ENCODE measurements at places on chromosomes 1 and 21.
A peak's percentile ranks its signal among the peaks of the same experiment; 100 is the strongest.

DNA sequence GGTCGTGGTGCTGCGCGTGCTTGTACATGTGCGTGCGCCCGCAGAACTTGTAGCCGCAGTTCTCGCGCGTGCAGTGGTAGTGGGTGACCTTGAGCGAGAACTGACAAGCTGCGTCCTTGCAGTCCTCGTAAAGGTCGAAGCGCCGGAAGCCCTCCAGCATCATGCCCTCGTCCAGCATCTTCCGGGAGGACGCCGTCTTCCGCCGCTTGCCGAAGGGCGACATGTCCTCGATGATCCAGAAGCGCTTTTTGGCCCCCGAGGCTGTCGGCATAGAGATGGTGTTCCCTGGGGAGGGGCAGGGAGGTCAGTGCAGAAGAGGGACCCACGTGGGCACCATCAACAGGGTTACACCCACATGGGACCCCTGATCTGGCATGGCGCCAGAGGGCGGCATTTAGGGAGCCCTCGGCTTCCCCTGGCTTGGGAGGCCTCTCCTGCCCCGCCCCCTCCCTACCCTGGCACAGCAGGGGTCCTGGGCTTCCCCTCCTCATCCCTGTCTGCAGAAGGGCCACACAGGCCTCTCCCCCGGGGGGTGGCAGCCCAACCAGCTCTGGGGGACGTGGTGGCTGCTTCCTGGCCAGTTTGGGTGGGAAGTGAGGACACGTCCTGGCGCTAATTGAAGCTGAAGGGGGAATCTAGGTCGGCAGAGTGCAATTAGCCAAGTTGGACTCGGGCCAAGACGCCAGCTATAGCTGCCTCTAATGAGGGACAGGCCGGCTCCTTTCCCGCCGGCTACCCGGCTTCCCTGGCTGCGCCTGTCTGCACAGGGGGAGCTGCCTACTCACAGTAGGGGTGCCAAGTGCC, 156.5 kb downstream of the CASZ1 start:
- no peak for DNase-seq

- DNase-seq = no peak
These were observed 760 bp upstream of the NPHP4 start for GRCh38 chr1:5992814-5993555.

DNA sequence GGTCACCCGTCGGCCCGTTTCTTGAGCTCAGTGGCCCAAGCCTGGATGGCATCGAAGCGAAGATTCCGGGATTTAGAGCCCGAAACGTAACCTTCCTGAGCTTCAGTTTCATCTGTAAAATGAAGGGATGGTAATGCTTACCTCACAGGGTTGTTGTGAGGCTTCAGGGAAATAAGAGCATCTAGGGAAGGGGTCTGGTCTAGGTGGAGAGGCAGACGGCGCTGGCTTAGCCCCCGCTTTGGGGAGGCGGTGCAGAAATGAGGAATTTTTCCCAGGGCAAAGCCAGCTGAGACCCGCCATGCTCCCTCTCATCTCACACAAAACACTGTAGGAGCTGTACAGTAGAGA, 717 bp upstream of the MYCL start:
- no peak for DNase-seq

DNA sequence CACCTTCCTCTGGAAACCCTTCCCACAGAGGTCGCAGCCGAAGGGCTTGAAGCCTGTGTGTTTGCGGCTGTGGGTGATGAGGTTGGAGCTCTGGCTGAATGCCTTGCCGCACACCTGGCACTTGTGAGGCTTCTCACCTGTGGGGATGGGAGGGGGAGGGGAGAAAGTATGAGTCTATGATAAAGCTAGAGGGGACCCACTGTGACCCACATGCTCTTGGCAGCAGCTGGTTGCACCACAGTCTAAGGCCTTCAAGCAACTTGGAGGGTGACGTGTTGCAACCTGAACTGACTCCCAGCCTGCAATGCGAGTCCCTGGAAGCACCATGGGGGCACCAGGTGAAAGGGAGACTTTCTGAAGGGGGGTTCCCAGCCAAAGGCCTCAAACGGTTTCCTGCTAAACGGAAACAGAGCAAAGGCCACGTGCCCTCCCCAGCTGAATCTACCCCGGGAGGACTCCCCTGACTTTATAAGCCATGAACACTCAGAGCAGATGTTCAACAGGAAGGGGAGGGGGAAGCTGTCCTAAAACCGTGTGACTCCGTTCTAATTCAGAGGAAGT, 10.6 kb downstream of the GFI1 start:
- no peak for DNase-seq

GRCh38 chr1:112714313-112715263, 544 bp downstream of the PPM1J start:
- DNase-seq = no peak

GRCh38 chr1:62070384-62071011, 124.2 kb upstream of the L1TD1 start:
- peak; percentile 42 for DNase-seq

GRCh38 chr1:29519788-29520110, 283.4 kb downstream of the PTPRU start:
- peak; percentile 14 for DNase-seq

- no peak for DNase-seq
These were observed 15.9 kb upstream of the OSBPL9 start for GRCh38 chr1:51600965-51601364.

GRCh38 chr1:107620753-107621152, 344.2 kb downstream of the VAV3 start:
- DNase-seq = no peak

DNA sequence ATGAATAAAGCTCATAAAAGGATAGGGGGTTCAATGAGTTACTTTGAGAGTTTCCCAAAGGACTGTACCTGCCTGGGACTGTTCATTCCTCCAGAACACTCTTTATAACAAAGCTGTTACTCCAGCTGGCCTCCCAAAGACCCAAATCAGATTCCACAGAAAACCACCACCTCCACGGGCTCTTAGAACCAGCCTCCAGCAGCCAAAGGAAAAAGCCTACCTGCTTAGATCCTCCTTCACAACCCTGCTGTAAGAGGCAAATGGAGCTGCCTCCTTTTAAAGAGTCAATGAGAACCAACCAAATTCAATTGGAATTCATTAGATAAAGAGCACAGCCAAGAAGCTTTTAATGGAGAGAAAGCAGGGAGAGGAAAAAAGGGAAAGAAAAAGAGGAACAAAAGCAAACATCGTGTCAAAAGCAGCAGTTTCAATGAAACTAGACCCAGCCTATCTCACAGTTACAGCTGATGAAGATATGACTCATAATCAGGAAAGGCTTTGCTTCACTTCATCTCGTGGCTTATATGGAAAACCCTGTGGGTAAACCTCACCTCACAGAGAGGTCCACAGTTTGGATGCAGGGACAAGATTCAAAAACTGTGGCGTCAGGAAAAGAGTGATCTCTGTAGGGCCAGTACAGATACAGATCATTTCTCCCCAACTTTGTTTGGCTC, 27.8 kb upstream of the FMO4 start:
- no peak for DNase-seq

DNA sequence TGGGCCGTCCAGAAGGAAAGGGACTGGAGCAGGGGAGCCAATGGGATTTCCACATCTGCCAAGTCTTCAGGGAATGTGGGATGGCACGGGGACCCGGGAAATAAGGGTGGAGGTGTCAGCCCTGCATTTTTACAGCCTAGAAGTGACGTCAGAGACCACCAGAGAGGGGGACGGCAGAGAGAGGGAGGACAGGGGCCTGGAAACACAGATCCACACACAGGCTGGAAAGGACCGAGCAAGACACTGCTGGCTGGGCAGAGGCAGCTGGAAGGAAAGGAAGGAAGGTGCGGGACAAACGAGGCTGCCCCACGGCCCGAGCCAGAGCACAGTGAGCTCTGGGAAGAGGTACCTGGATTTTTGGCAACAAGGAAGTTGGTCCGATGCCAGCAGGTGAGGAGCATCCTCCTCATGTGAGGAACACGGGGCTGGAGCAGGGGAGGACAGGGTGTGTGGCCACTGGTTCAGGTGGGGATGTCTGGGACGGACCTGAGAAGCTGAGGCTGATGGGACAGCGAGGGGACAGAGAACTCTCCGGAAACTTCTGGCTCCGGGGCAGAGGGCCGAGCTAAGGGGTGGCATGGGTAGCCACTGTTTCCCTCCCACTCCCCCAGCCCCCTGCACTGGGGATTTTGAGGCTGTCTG, 138.3 kb downstream of the PGBD5 start:
- DNase-seq = no peak

DNA sequence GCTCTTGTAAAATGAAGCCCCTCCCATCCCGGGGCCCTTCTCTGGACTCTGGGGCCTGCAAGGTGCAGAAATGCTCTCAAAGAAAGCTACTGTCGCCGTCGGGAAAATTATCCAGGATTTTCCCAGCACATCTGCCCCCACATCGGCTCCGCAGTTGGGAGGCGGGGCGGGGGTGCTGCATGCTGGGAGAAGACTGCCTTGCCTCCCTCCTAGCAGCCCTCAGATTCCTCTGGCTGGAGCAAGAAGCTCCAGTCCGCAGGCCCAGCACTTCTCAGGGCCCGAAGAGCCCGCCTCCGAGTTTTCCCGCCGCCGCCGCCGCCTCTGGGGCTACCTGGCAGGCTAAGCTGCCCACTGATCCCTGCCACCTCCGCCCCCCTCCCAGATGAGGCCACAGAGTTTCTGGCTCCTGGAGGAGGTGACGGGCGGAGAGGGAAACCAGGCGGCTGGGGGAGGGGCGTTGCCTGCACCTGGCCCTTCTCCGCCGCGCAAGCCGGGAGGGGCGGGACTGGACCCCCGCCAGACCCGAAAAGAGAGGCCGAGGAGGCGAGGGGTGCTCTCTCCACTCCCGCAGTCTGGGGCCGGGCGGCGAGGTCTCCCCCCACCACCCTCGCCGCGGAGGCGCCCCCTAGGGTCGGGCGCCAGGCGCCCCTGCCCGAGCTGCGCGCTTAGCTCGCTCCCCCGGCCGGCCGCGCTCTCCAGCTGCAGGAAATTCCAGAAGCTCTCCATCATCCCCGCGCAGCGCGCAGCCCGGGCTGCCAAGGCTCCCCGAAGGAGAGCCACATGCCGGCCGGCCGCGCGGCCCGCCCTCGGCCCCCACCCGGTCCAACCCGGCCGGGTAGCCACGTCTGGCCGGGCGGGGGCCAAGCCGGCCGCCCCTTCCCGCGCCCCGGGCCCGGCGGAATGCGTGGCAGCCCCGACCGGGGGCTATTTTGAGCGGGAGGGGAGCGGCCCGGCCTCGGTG, 28.8 kb downstream of the AHDC1 start:
- peak; percentile 89 for DNase-seq

DNA sequence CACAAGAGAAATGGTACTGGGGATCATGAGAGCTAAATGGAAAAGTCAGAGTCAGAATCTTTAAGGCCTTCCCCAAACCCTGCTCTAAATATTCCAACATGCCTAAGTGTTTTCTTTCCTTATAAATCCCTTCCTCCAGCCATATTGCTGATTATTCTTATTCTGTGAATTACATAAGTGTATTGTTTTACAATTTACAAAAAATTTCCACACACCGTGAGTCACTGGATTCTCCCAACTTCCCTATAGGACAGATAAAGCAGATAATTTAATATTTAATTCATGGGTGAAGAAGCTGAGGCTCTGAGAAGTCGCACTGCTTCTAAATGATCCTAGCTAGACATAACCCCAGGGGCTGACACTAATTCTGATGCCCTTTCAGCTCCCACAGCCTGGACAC, 243.3 kb upstream of the JUN start:
- DNase-seq = no peak

DNA sequence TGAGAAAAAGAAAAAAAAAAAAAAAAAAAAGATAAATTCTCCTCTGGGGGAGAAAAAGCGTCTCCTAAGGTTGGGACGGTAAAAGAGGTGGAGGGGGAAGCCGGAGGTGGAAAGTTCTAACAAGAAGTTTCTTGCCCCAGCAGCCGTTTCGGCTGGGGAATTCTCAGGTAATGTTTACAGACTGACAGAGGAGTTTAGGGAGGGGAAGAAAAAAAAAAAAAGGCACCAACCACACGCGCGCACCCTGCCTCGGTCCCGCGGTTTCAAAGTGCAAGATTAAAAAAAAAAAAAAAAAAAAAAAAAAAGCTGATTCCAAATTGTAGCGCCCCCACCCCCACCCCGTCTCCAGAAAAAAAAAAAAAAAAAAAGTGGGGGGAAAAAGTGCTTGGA, 504 bp downstream of the DHRS3 start:
- DNase-seq = no peak

- DNase-seq = no peak
These were observed 398.2 kb downstream of the NCAM2 start for GRCh38 chr21:21396424-21396823.

DNA sequence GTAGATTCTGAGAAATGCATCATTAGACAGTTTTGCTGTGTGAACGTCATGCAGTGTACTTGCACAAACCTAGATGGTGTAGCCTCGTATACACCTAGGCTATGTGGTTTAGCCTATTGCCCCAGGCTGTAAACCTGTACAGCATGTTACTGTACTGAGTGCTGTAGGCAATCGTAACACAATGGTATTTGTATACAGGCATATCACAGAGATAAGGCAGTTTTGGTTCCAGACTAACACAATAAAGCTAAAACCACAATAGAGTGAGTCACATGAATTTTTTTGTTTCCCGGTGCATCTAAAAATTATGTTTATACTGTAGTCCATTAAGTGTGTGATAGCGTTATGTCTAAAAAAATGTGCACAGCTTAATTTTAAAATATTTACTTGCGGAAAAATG, 6.9 kb downstream of the IL10RB start:
- DNase-seq = no peak

DNA sequence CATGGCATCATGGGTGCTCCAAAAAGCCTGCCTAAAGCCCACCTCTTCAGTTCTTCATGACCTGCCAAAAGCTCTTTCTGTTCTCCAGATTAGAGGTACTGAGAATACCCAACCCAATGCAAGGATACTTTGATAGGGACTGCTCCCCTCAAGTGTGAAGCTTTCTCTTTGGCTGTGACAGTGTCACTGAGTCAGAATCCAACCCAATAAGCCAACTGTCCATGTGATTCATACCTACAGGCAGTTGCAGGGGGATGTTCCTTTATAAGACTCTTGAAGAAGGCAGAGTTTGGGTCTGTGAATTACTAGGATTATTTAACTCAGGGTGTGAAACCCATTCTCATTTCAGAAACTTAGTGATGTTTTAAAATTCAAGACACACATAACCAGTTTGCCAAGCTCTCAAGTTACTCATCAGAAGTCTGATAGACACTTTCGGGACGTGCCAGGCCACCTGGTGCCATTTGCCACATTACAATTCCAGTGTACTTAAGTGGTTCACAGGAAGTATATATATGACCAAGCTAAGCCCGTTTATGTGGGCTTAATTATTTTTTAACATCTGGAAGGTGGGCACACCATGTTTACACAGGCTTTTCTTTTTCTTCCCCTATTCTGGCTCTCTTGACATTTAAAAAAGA, 265.8 kb downstream of the NFIA start:
- no peak for DNase-seq

- no peak for DNase-seq
These were observed 13.2 kb upstream of the A3GALT2 start for GRCh38 chr1:33334081-33334552.

GRCh38 chr1:196030455-196030854, 577.8 kb downstream of the KCNT2 start:
- DNase-seq = no peak

GRCh38 chr1:90731382-90732050, 14.4 kb upstream of the BARHL2 start:
- no peak for DNase-seq
